ENCODE measurements at places on chromosomes 5 and 9. TPM values are rescaled to one million over a fixed set of nuclear protein-coding genes. Genes with fewer than 3 reads are reported as not detected.

ACOT12 gene
- total RNA-seq: not detected

GPR21 gene
- 2.0 TPM for total RNA-seq

DNA sequence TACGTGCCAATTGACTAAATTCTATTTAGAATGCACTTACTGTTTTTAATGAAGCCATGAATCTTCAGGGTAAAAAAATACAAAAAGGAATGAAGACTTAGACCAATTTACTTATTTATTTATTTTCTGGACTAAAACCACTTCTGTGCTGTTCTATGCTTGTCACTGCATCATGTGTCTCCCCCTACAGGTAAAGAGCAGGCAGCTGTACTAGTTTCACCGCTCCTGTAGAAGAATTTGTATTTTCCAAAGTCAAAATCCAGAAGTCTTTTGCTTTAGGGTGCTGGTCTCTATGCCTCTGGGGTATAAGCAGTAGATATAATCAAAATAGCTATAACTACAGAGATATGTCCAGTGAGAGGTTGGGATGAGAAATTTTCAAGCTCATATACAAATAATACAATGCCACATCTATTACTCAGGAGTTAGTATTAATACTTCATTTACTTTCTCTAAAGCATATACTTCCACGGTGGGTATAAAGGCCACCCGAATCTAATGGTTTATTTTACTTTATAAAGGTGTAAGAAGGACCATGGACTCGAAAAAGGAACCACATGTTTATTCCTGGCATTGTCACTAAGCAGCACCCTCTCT lies 591.5 kb downstream of the RAB3C start:
- DNase-seq: no peak

DNA sequence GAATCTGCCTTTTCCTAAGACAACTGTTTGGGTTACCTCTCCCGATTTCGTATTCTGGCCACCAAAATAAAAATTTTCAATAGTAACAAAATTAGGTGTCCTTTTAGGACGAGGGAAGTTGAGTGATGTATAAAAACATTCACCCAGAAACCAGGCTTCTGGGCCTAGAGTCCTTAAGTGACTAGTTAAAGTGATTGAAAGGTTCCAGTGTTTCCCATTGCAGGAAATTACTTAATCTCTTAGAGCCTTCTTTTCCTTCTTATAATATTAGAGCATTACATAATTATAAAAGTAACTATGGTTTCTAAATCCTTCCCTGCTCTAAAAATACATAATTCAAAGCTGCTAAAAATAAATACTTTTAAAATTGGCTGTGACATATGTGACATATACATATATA lies 7.3 kb downstream of the MCIDAS start:
- no peak for DNase-seq

DNA sequence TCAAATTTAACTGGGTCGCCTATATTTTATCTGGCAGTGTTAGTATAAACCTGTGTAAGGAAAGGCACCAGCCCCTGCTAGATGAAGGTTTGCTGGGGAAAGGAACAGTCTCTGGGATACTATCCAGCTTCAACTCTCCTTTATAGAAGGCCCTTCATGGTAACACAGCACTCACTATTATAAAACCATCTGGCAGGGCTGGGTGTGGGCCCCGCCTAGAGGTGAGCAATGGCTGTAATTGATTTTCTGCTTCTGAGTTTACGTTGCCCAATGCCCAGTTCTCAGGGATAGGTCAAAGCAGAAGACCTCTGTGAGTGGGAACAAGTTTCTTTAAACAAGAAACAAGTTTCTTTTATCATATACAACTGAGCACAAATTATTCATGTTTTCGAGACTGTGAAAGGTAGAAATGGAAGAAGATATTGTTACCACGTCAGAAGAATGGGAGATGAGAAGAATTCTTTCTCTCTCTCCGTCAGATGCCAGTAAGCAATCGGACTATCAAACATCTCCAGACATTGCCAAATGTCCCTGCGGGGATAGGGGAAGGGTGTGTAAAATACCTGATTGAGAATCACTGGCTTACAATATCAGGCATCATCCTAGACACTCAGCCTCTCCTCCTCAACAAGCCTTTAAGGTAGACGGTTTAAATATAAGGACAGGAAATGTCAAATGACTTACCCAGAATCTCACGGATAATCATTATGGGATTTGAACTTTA lies 205.9 kb downstream of the PDZD2 start:
- DNase-seq: no peak

DNA sequence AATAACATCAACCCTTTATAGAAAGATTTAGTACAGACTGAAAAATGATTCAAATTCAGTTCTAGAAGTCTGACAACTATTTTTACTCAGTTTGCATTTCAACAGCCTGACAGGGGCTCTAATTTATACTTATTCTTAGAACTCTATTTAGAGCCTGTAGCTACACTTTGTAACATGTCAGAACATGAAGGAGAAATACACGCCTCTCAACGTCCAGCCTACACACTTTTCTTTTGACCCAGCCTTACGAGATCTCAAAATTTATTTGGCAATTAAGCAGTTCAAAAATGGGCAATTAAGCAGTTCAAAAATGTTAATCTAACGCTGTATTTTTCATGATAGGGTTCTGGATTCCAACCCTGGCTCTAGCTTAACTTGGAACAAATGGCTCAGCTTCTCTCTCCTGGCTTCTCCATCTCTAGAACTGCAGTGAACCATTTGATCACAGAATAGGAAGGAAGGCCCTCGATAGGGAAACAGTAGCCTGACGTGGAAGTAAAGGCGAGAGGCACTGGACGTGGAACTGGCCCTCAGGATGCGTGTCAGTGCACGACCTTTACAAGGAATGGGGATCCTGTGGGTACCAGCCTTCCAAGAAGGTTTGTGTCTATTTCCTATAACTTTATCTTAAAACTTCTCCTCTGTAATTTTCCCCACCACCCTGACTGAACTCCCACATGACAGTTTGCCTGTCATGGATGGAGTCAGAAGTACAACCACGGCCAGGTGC lies 66.4 kb downstream of the PRRT1B start:
- DNase-seq: no peak

- DNase-seq: no peak
Observed at GRCh38 chr9:125679597-125680189, 27.3 kb downstream of the MAPKAP1 start.

- no peak for DNase-seq
Observed at GRCh38 chr5:55230086-55230629, 3.0 kb upstream of the MCIDAS start.

DNA sequence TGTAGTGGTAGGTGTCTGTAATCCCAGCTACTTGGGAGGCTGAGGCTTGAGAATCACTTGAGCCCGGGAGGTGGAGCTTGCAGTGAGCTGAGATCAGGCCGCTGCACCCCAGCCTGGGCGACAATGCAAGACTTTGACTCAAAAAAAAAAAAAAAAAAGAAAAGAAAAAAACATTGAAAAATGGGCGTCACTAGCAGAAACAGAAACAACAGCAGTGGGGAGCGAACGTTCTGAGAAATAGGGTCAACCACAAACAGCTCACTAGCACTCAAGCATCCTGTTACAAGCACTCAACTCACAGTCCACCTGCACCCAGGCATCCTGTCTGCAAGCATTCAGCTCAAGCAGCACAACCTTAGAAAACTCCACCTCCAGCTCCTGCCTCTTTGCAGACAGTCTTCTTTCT lies 17.2 kb downstream of the TRIM14 start:
- no peak for DNase-seq

DNA sequence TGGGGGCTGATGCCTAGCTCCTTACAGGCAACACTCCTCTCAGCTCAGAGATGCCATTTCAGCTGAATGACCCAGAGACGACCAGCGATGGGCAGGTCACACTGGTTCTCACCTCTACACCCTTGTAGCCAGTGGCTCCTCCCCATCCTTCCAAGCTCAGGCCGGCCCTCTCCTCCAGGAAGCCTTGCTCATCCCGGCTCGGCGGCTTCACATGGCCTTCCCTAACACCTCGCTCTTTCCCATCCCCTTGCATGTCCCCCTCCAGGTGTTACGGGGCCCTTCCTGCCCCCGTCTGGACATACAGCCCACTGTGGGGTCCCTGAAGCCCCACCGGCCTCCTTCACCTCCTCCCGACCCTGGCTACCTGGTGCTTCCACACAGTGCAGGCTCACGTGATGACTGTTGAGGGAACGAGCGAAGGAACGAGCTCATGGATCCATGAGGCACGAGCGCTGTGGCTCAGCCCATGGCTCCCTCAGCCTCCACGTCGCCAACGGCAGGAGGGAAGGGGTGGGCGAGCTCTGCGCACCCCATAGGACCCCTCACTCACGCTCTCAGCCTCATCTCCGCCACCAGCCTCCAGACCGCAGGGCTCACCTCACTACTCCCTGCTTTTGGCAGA lies 45.7 kb downstream of the SARDH start:
- no peak for DNase-seq

PLEKHG4B gene
- not detected for total RNA-seq
